ENCODE measurements at places on chromosomes 3 and 15.

GRCh38 chr15:92005154-92005553 lies 151.6 kb downstream of the SLCO3A1 start:
- no peak for DNase-seq

- DNase-seq: peak; percentile 38
Observed at GRCh38 chr15:40439960-40440742, 602 bp upstream of the BAHD1 start.

GRCh38 chr15:31559786-31560185 lies 233.2 kb downstream of the KLF13 start:
- DNase-seq: no peak

DNA sequence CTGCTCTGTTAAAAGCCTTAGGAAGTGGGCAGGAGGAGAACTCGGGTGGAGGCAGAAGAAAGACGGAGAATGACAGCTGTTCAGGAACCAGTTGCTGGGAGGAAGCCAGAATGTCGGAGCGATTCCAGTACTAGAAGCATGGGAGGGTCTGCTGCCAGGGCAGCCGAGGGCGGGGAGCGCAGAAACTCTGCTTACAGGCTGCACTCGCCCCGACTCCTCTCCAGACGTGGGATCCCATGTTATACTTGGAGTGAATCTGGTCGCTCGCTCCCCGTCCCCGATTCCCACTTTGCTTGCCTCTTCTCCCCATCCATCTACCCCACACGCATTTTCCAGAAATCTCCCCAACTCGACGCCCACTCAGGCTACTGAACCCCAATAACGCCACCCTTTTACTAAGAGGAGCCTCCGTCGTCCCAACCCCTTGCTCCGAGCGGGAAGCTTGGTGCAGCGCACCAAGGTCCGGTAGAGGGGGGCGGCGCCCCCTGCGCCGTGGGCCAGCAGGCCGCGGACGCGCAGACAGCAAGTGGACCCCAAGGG lies 665 bp downstream of the GATM start:
- DNase-seq: no peak

DNA sequence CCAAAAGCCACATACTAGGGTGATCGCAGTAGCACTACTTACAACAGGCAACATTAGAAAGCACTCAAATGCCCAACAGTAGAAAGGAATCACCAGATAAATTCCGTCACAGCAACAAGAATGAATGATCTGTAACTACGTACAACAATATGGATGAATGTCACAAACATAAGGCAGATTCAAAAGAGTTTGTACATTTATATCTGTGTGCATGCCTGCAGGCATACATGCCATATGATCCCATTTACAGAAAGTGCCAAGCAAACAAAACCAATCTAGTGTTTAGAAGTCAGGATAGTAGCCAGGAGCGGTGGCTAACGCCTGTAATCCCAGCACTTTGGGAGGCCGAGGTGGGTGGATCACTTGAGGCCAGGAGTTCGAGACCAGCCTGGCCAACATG lies 3.5 kb downstream of the IL17RB start:
- DNase-seq: no peak

DNA sequence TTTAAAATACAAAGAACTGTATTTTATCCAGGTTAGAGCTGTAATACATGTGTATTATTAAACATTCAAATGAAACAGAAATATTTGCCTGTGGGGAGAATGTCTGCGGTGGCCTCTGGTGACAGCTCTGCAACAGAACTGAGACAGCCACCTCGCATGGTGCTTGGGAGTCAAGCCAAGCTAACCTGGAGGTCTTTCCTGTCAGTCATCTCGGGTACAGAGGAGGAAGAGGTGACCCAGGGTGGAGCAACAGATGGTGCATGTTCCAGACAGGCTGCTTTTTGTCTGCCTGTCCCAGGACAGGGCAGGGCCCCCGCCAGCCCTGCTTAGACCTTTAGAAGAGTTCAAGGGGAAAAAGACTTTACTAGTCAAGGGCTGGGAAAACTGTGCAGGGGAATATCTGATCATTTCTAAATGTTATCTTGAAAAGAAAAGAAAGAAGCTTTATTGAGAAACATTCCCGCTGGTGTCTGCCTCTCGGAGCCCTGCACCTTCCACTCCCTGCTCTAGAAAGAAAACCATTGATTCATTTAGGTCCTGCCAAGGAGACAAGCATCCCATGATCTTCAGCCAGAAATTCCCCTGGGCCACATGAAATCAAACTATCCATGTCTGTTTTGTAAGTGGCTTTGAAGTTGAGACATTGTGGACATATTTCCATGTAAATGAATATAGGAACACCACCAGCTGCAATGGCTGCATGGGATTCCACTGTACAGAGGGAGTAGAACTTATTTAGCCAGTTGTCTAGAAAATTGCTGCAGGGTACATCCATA lies 5.5 kb upstream of the NR2E3 start:
- DNase-seq: no peak

- no peak for DNase-seq
Observed at GRCh38 chr15:63440756-63441155, 59.1 kb upstream of the CA12 start.

- no peak for DNase-seq
Observed at GRCh38 chr3:149271669-149272068, 50.0 kb upstream of the CP start.

DNA sequence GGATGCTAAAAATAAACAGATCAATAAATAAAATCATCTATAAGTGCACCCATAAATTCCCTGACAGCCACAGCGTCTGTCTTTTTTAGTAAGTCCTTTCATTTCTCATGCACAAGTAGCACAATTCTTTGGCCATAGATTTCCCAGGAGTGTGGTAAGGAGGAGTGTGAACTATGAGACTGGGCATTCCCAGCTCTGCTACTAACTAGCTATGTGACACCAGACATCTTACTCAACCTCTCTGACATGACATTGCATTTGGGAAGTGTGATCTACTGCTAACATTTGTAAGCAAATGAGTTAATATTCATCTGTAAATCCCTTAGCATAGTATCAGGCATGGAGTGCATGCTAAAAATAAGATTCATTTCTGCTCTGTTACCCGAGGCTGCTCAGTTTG lies 301.7 kb downstream of the NTRK3 start:
- DNase-seq: no peak

GRCh38 chr15:87492321-87492720 lies 764.2 kb downstream of the NTRK3 start:
- DNase-seq: no peak

DNA sequence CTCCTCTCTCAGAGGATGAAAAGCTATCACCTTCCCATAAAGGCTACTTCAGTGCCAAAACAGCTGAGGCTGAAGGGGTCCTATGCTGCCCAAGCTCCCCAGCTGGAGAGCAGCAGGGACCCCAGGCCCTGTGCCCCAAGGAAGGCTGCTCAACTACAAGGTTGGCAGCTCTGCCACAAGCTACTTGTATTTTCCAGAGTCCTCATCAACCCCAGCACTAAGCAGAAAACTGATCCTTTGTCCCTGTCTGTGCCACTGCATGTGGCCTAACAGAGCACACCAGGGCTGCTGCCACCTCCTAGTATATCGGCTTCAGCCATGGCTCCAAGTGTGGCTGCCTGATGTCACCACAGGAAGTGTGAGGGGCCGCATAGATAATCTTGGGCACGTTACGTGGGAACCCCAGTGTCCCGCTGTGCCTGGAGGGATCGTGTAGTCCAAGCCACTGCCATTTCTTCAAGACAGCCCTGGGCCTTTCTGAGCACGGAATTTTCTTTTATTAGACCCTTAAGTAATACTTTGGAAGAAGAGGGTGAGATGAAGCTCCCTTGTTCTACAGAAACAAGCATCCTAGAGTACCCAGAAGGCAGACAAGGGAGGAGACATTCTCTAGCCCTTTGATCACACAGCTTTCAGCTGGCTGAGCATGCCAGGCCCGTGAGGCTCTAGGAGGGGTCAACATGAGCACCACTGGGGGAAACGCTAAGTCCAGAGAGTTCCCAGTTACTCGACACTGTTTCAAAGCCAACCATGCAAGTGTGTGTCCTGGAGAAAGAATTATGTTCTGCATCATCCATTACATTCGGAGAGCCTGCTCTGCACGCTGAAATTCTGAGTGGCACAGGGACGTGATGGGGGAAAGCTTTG lies 60.7 kb downstream of the CAPN7 start:
- no peak for DNase-seq

DNA sequence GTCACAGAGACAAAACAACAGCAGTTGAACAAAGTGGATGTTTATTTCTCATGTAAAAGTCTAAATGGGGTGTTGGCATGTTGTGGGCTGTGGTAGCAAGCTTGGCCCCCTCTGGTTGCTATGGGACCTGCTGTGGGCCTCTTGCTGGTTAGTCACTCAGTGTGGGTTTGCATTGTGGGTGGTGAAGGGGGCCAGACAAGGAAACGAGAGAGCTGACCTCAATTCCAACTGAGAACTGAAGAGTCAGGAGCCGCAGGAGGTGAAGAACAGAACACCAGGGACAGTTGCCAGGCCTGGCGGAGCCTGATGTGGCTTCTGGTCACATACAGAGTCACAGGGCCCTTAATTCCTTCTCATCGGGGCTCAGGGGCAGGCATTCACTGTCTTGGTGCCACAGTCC lies 1.9 kb upstream of the ADPGK start:
- peak; percentile 87 for DNase-seq

GRCh38 chr15:101293122-101293521 lies 1.9 kb downstream of the SNRPA1 start:
- DNase-seq: no peak

- no peak for DNase-seq
Observed at GRCh38 chr3:55725681-55726500, 238.8 kb upstream of the WNT5A start.
